ENCODE measurements at places on chromosomes 7 and 10. TPM values are rescaled to one million over a fixed set of nuclear protein-coding genes. Genes with fewer than 3 reads are reported as not detected.

CDK14 gene
- total RNA-seq = 23.9 TPM

GRCh38 chr10:96704563-96704962 lies 15.8 kb downstream of the PIK3AP1 start:
- DNase-seq = no peak

GRCh38 chr7:77830649-77831355 lies 32.2 kb downstream of the PHTF2 start:
- no peak for DNase-seq

- DNase-seq = no peak
These were observed 306.8 kb downstream of the WDR11 start for GRCh38 chr10:121157998-121158397.

MKX gene
- 0.15 TPM for total RNA-seq

SUMF2 gene
- 29.2 TPM for total RNA-seq

DNA sequence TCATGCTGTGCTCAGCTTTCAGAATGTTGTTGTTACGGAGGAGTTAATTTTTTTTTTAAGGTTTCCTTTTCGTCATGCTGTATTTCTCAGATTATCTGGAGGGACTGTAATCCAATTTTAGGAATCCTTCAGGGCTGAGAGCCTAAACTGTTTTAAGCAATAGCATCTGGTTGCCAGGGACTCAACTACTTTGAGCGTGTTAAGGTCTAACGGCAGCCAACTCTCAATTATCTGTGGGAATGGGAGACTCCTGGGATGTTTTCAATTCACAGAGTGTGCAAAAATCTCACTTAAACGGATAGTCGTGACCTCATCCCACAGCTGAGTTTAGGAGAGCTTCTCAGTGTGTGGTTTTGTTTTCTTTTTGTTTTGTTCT lies 291.7 kb downstream of the AUTS2 start:
- DNase-seq = no peak

MALSU1 gene
- total RNA-seq = 123 TPM

DNA sequence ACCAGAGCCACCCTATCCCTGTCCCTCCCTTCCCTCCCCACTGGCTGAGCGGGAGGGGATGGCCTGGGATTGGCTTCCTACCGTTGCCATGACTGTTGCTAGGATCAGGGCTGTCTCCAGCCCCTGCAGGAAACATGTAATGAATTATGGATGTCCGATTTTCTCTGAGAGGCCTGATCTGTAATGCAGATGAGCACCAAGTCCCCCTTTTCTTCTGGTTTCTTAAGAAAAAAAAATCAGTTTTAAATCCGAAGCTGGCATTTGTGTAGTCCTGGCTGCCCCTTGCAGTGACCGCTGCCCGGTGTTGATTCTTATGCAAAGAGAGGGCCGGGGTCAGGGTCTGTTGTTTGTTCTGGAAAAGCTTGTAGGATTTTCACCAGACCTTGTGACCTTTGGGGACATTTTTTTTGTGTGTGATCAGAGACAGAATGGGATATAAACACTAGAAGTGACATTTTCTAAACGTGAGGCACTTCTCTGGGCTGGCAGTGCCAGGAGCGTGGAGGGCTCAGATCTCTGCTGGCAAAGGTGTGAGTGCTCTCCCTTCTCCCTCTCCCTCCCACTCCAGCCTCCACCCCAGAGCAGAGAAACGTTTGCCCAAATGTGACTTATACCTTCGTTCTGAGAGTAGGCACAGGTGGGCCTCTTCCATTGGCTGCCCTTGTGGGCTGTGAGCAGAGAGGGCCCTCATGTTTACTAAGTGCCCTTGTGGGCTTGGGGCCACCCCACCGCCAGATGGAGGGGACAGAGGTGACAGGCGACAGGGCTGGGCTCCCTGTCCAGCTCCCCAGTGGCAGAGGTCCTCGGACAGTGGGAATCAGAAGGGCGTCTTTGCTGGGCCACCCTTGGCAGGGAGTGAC lies 127.5 kb downstream of the DNAJB6 start:
- no peak for DNase-seq

- no peak for DNase-seq
These were observed 58.4 kb downstream of the NXPH1 start for GRCh38 chr7:8491544-8492489.

DNA sequence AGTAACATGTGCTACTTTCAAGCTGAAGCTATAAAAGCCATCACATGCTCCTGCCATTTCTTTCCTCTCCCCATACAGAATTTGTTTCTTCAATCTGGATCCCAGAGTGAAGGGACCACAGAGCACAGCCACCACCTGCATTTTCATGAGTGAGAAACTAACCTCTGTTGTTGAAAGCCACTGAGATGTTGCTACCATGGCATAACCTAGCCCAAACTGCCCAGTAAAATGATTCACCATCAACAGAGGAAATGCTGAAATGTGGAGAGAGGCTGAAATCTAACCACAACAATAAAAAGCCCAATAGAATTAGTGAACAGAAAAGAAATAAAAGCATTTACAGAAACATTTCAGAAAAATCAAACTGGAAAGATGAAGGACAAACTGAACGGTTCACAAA lies 125.2 kb downstream of the AMPH start:
- no peak for DNase-seq

PTPRN2 gene
- 1.3 TPM for total RNA-seq

DNA sequence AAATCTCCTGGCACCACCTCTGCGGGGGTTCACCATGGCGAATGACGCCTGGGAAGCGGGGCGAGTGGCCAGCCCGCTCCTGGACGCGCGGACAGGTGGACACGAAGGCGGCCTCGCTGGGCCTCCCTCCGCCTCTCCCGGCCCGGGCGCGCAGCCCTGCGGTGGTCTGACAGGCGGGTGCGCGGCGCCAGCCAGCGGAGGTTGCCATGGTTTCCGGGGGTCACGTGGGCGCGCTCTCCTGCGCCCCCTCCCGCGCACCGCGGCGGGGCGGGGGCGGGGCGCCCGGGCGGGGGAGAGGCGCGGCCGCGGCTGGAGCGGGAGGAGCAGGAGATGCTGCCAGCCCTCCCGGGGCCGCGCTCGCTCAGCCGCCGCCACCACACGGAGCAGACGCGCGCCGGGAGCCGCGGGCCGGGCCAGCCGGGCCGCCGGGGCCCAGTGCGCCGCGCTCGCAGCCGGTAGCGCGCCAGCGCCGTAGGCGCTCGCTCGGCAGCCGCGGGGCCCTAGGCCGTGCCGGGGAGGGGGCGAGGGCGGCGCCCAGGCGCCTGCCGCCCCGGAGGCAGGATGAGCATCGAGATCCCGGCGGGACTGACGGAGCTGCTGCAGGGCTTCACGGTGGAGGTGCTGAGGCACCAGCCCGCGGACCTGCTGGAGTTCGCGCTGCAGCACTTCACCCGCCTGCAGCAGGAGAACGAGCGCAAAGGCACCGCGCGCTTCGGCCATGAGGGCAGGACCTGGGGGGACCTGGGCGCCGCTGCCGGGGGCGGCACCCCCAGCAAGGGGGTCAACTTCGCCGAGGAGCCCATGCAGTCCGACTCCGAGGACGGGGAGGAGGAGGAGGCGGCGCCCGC lies at the start of gene PRKAR2B:
Gene PRKAR2B (plus strand): TSS at position 359 of the 848 bp plus-strand sequence. CDS start 203 bp downstream, at position 562.
- peak; percentile 90 for DNase-seq

GRCh38 chr10:28544058-28544457 lies 11.1 kb downstream of the WAC start:
- no peak for DNase-seq

DNA sequence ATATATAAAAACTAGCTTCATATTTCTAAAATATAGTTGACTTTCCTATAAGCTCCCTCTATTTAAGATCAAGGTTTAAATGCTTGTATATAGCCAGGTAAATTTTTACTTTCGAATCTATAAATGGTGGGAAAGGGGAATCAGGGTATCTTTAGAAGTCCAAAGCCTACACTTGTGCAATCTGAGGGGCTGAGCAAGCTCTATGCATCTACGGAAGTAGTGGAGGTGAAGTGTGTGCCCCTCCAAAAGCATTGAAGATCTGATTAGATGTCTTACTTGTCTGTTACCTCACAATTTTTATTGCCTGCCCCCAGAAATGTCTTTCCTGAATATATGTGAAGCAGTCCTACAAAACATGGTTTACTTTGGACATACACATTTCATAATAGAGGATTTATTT lies 1.6 kb downstream of the AKAP9 start:
- DNase-seq = no peak

DNA sequence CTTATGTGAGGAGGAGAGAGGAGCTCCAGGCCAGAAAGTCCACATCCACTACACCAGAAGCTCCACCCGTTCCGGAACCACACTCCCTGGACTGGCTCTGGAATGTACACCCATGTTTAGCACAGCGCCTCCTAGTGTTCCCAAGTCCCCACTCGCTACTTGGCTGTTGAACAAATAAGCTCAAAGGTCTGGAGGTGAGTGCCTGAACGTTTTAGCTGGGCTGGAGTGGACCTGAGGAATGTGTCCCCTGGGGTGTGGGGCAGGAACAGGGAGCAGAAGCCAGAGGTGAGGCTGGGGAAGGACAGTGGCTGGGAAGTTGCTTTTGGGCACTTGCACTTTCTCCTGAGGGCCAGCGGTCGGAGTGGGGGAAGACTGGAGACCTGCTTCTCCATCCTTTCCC lies 164.1 kb upstream of the CDCA7L start:
- DNase-seq = no peak

DNA sequence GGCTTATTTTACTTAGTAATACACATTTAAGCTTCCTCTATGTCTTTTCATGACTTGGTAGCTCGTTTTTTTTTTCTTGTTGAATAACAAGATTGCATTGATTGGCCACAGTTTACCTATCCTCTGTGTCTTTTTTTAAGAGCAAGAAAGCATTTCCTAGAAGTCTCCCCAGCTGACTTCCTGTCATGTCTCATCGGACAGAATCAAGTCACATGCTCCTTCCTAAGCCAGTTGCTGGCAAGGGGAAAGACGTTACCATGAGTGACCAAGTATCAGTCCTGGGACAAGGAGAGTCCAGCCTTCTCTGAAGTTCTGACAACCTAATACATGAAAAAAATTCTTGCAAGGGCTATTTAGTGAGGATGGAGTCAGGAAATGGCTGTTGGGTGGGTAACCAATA lies 24.9 kb upstream of the SFRP5 start:
- no peak for DNase-seq

GRCh38 chr10:117663750-117664149 lies 121.2 kb downstream of the EMX2 start:
- no peak for DNase-seq

DNA sequence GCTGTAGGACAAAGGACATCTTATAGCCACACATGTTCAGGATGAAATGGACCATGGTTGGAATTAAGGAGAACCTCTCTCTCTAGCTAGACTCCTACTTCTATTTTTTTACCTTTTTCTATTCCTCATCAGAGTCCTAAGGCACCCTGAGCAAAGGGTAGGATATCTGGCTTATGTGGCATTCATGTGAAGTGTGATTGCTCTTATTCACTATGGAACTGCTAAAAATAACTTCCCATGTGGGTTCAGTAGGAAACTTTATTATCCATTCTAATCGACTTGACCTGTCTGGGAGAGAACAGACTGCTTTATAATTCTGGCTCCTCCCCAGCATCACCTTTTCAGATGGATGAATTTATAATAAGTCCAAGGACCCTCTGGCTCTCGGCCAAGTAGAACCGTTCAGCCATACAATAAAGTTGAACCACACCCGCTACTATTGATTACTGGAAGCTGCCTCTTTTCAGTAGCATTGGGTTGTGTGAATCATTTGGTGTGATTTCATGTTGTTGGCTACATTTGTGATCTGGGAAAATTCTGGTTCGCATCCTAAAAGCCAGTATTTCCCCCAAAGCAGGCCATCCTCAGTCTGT lies 117.5 kb downstream of the NRF1 start:
- DNase-seq = no peak

NRCAM gene
- total RNA-seq = 0.62 TPM

DNA sequence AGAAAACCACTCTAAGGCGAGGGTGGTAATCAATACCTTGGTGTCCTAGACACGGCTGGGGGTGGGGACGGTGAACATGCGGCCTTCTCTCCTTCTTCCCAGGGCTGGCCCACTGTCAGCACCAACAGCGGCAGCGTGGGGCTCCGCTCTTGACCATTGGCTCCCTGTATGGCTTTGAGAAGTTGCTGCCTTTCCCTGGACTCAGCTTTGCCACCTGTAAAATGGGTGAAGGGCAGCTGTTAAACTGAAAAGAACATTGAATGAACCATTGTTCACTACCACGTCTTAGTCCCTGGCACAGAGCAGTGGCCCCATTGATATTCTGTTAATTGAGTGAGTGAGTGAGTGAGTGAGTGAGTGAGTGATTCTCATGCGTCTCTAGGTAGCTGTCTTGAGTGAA lies 95.3 kb downstream of the ZMIZ1 start:
- DNase-seq = no peak

DYNC1I1 gene
- total RNA-seq = 39.0 TPM

DNA sequence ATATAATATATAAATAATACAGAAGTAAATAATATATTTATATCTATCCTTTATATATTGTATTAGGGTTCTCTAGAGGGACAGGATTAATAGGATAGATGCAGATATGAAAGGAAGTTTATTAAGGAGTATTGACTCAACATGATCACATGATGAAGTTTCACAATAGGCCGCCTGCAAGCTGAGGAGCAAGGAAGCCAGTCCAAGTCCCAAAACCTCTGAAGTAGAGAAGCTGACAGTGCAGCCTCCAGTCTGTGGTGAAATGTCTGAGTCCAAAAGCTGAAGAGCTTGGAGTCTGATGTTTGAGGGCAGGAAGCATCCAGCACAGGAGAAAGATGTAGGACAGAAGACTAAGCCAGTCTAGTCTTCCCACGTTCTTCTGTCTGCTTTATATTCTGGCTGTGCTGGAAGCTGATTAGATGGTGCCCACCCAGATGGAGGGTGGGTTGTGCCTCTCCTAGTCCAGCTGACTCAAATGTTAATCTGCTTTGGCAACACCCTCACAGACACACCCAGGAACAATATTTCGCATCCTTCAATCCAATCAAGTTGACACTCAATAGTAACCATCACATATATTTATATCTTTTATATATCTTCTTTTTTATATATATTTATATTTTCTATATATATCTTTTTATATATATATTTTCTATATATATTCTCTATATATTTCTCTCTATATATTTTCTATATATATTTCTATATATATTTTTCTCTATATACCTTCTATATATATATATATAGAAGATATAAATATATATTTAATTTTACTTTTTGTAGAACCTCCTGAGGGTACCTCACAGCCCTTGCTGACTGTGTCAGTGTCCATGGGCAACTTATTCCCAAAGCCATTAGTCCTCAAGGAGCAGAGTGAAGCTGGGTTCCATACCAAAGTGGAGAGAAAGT lies 24.6 kb upstream of the AKR1B10 start:
- DNase-seq = no peak

DNA sequence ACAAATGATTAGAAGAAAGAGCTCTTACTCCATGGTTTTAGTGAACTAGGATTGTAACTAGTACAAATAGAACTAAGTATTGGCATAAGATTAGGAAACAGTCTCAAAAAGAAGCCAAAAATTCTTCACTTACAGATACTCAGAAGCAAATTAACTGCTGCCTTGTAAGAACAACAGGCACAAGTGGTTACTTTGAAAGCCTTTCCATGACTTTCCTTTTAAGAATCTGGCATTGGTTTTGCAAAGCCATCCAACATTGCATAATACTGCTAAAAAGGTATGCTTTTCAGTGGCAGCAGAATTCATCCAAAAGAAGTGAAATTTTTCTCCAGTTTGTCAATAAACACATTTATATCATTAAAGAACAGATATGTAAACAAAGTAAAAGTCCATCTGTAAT lies 126.8 kb upstream of the ODAD2 start:
- no peak for DNase-seq

Data from left ventricle myocardium superior (tissue), 1 donor.